Cardiac septum (tissue), 1 donor: ENCODE measurements at places on chromosomes 6 and 20.

GRCh38 chr6:24272553-24272952 is 85.3 kb downstream of the DCDC2 start:
- no peak for DNase-seq

- no peak for DNase-seq
Observed at GRCh38 chr20:37921341-37921929, 18.5 kb downstream of the VSTM2L start.

- DNase-seq: no peak
Observed at GRCh38 chr6:81362246-81362645, 390.2 kb downstream of the TENT5A start.

- no peak for DNase-seq
Observed at GRCh38 chr20:1618954-1619540, 762 bp downstream of the SIRPB1 start.

- DNase-seq: no peak
Observed at GRCh38 chr20:40863355-40863919, 165.2 kb upstream of the TOP1 start.

- DNase-seq: no peak
Observed at GRCh38 chr6:123009059-123009458, 13.0 kb downstream of the CLVS2 start.

DNA sequence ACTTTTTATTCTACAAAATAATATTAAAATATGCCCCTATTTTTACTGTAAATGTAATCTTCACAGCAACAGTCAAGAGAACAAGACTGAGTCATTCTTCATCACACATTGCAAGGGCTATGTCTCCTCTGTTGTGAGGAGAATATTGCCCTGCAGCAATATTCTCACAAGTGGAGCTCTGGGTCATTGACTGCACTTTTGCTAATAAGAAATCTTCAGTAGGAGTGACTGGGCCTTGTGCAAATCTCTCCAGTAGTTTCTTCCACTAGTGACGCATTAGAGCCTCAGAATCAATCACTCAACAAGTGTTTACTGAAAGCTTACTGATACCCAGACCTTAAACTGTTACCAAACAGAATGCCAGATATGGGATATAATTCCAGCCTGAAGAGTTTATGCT is 49.1 kb downstream of the LAMA2 start:
- DNase-seq: no peak

GRCh38 chr6:158767709-158768108 is 51.5 kb downstream of the EZR start:
- DNase-seq: peak; percentile 60

GRCh38 chr20:3753098-3753497 is 14.5 kb downstream of the ADISSP start:
- DNase-seq: no peak

- no peak for DNase-seq
Observed at GRCh38 chr6:100833972-100834574, 47.1 kb downstream of the ASCC3 start.

- no peak for DNase-seq
Observed at GRCh38 chr6:2857580-2858337, 16.1 kb upstream of the SERPINB1 start.

- DNase-seq: no peak
Observed at GRCh38 chr20:60203451-60203850, 245.2 kb downstream of the CDH26 start.

GRCh38 chr6:157613011-157613522 is 210.0 kb upstream of the SNX9 start:
- DNase-seq: no peak

GRCh38 chr6:121090492-121090891 is 243.8 kb downstream of the TBC1D32 start:
- DNase-seq: no peak

DNA sequence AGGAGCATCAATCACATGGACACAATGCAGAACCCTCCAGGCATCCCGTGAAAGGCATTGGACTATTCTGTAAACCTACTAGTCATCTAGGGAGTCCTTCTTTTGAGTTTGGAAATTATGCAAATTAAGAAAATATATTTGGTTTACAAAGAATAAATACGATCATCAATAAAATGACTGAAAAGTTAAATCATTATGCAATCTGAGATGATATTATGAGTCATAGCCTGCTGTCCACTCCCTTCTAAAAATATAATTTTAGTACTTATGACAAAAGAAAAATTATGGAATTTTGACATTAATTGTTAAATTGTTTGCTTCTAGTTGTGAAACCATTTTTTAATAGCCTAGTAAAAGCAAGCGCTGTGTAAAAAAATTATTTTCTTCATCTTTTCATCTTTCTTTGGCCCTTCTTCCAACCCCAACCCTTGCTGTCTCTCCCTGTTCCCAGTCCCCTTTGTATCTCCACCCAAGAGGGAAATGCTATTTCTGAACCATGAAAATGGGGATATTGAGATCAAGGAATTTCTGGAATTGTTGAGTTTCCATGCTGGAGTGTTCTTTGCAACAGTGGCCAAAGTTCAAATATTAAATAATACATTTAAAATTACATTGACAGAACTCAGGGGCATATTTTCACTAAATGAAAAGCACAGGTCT is 599.8 kb downstream of the COL12A1 start:
- no peak for DNase-seq

- DNase-seq: no peak
Observed at GRCh38 chr6:40263970-40264369, 323.2 kb downstream of the LRFN2 start.
